NCI-H1048 (cell line): ENCODE measurements at places on chromosomes 13 and 19.

GRCh38 chr19:35216833-35217648, 11.5 kb downstream of the FAM187B start:
- no peak for DNase-seq

DNA sequence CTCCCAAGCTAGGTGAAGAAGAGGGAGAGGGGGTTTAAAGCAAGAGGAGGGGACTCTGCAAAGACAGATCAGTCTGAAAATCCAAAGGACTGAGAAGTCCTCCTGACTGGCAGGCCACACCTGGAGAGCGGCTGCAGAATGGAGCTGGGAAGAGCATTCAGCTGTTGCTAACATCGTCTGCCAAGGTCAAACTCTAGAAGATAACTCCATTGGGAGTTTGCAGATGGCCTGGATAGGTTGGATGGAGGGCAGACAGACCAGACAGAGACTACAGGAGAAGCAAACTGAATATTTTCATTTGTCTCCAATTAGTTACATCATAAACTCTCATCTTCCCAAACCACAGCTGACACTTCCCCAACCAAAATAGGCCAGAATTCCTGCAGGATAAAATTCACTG, 19.9 kb upstream of the SHISA2 start:
- DNase-seq: no peak

- DNase-seq: no peak
Measured at GRCh38 chr13:45681113-45681512, 21.0 kb upstream of the CBY2 start.

DNA sequence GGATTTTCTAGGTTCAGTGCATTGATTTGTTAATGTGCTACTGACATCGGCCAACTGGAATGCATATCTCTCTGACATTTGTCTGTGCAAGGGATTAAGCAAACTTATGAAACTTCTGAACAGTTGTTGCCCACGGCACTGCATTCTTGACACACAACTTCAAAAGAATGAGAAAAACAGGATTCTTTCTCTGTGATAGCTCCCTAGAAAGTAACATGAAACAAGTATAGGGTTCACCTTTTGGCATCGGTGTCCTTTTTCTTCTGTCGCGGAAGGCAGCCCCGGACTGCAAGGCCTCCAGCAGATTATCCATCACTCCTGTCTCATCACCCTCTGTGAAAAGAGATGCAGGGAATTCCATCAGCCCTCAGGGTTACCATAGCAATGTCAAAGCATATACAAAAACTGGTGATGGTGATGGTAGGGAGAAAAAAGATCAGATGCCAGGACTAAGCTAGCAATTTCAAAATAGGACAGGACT, 389.2 kb downstream of the DIAPH3 start:
- DNase-seq: no peak

DNA sequence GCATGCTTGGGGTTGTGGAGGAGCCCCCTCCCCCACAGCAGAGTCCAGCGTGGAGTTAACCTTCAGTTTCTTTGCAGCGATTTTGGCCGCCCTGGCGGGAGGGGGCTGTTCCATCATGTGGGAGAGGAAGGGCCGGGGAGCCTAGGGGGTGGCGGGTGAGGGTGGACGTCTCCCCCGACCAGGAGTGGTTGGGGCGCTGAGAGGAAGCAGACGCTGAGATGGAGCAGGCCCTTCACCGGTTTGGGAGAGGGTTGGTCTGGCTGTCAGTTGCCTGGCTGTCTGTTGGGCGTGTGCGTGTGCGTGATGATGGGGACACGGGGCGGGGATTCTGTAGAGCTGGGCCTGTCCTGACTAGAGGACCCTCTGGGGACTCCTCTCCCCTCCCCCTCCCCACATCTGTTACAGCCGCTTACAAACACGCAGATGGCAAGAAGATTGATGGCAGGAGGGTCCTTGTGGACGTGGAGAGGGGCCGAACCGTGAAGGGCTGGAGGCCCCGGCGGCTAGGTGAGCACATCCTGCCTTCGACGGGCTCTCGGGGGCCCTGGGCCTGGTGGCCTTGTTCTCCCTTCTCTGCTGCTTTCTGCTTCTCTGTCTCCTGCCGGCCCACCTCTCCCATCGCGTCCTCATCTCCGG, 9.8 kb upstream of the LIN7B start:
- no peak for DNase-seq

GRCh38 chr19:39554701-39555311, 14.8 kb upstream of the EID2 start:
- DNase-seq: no peak

- DNase-seq: no peak
Measured at GRCh38 chr13:23433171-23434153, at the start of gene SACS. TSS of gene SACS (minus strand) at chr13:23433702. CDS start at chr13:23411239, 22,463 bp downstream.

- no peak for DNase-seq
Measured at GRCh38 chr13:45873491-45874325, 22.2 kb upstream of the SIAH3 start.

- no peak for DNase-seq
Measured at GRCh38 chr13:109941951-109942350, 155.6 kb upstream of the IRS2 start.
